ENCODE measurements at places on chromosomes 2 and 18. TPM values are rescaled to one million over a fixed set of nuclear protein-coding genes. Genes with fewer than 3 reads are reported as not detected.

Gene DNAH6
- total RNA-seq: 4.2 TPM

Gene CHRNA1
- total RNA-seq: not detected

DNA sequence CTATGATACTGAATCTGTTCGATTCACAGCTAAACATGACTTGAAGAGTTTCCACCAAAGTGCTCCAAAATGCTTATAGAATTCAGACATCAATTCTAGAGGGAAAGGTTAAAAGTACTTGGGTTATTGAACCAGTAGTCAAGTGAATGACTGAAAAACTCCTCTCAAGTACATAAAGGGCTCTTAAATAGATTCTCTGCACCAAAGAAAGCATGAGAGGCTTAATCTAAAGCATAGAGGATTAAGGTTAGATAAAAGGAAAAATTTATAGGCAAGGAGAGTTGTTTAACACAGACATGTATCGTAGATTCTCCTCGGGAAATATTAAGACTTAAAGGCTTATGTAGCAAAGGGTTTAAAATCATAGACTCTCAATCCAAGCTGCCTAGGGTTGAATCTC lies 701.4 kb downstream of the ERBB4 start:
- no peaks in the 10 kb centered on the region for H3K4me1 ChIP-seq
- H3K27ac ChIP-seq: no peak overlapping the region
- DNase-seq: no peak

DNA sequence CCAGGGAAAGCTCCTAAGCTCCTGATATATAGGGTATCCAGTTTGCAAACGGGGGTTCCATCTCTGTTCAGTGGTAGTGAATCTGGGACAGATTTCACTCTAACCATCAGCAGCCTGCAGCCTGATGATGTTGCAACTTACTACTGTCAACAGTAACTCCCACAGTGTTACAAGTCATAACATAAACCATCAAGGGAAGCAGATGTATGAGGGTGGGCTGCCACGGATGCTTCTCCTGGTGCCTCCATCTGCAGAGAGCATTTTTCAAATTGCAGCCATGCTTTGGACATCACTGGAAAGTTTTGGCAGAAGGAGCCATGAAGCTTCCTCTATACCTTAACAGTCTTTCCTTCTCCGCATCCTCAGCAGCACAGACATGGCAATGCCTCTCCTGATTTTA lies 234.5 kb downstream of the ANKRD36B start:
- DNase-seq: no peak
- no peak overlapping the region for H3K4me3 ChIP-seq
- H3K27me3 ChIP-seq: no peaks in the 10 kb centered on the region
- no peaks in the 10 kb centered on the region for H3K36me3 ChIP-seq
- H3K27ac ChIP-seq: no peak overlapping the region

DNA sequence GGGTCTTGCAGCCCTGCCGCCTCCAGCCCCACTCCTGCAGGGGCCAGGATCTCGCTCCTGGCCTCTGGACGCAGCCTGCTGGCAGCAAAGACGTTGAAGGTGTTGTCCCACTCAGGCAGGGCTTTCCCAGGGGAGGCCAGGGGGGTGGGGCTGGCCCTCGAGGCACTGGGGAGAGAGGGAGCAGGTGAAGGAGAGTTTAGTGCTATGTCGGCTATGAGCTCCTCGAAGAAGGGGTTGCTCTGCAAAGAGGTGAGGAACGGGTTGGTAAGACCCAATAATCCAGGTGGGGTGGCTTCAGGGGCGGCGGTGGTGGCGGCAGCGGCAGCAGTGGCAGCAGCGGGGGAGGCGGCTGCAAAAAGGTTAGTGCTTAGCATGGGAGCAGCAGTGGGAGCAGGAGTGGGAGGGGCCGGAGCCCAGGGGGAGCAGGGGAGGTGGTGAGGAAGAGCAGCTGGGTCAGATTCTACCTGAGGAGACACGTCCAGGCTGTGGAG lies 9.7 kb upstream of the SFXN5 start:
- no peak overlapping the region for H3K4me3 ChIP-seq
- H3K36me3 ChIP-seq: no peaks in the 10 kb centered on the region
- H3K27me3 ChIP-seq: no peaks in the 10 kb centered on the region
- no peaks in the 10 kb centered on the region for H3K4me1 ChIP-seq
- DNase-seq: no peak

- no peak for DNase-seq
- no peaks in the 10 kb centered on the region for H3K27me3 ChIP-seq
- H3K4me3 ChIP-seq: no peak overlapping the region
- H3K36me3 ChIP-seq: no peaks in the 10 kb centered on the region
- H3K27ac ChIP-seq: no peak overlapping the region
These were observed 736.8 kb upstream of the SALL3 start for GRCh38 chr18:78242806-78243205.

- no peak for DNase-seq
- H3K27me3 ChIP-seq: no peaks in the 10 kb centered on the region
- H3K4me3 ChIP-seq: no peak overlapping the region
- no peaks in the 10 kb centered on the region for H3K4me1 ChIP-seq
- no peak overlapping the region for H3K27ac ChIP-seq
These were observed 577.1 kb downstream of the ARHGAP15 start for GRCh38 chr2:143706354-143706753.

All from Peyer's patch (tissue), 4 donors.